DMS79 (cell line): ENCODE measurements at places on chromosomes 3 and 15.

DNA sequence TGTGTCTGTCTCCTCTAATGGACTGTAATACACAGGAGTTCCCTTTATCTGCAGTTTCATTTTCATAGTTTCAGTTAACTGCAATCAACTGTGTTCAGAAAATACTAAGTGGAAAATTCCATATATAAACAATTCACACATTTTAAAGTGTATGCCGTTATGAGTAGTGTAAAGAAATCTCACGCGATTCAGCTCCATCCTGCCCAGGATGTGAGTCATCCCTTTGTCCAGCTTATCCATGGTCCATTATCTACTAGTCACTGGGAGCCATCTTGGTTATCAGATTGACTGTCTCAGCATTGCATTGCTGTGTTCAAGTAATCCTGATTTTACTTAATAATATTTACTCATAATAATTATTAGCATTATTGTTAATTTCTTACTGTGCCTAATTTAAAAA lies 14.5 kb downstream of the ZPLD1 start:
- DNase-seq = no peak

DNA sequence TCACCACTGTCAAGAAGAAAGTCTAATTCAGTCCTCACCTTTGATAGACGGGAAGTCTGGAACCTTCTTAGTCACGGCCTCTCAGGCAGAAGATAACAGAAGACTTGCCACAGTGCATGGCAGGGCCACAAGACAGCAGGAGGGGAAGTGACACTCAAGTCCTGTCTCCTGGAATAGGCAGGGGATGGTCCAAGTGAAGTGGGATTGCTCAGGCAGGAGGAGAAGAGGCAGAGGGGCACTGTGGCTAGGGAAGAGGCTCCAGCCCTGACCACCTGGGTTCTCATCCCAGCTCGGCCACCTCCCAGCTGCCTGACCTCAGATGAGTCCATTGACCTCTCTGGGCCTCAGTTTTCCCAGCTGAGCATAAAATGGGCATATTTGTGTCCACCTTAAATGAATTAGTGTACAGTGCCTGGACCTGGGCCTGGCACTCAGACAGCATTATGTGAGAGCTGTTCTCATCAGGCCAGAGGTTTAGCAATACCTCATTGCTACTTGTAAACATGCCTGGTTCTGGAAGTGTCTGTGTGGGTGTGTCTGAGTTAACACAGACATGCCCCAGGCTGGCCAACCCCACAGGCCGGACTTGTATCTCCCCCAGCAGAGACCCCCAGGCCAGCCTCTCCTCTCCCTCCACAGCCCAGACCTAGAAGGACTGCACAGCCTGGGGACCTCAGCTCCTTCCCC lies 11.5 kb upstream of the PCSK6 start:
- no peak for DNase-seq

DNA sequence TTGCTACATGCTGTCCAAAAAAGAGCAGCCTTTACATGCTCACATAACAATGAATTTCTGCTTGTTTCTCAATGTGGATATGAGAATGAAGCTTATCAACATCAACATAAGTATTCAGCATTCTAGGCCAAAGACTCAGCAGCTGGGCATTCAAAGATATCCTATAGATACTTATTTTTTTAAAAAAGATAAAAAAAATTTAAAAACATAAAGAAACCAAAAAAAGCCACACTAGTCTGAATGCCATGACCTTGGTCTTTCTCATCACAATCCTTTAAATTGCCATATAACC lies 182.0 kb downstream of the TNIK start:
- DNase-seq = no peak

DNA sequence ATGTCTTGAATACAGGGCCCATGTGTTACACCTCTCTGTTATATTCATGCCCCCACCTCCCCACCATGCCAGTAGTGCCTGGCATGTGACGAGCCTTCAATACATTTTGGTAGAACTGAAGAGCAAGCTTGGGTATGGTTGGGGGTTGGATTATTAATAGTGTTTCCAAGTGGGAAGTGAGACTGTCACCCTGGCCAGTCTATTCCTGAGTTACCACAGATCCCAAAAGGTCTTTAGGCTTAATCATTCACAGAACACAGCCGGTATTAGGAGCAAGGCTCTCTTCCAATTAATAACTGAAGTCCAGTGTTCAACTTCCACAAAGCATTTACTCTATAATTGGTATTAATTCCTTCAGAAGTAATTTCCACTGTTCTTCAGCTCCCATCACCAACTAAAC lies 231.9 kb upstream of the LRTM1 start:
- no peak for DNase-seq

DNA sequence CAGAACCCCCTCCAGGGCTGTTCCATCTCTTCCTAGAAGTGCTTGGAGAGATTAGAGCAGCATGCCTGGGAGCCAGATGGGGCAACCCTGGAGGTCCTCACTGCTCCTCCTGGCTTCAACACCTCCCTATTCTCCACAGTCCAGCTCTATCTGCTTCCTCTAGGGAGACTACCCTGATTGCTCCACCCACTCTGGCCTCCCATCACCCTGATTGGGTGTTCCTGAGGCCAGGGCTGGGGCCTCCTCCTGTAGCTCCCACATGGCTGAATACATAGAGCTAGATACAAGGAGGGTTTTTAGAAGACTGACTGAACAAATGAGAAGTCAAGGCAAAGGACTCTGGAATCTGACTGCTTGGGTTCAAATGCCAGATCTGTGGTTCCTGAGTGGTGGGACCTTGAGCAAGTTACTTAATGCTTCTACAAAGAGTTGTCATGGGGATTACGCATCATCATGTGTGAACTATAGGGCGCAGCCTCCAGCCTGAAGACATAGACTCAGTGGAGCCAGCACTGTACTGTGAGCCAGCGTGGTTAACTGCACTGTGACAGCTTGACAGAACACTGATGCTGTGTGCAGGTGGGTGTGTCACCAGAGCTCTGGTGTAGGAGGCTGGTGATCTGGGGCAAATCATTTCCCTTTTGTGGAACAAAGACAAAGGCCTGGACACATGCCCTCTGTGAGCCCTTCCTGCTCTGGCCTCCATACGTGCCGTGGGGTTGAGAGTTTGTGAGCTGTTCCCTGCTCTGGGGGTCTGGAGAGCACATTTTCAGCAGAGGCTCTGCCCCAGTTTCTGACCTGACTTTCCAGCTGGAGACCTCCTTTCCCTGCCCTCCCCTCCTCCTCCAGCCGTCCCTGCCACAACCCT lies 74.8 kb downstream of the SCN5A start:
- no peak for DNase-seq

DNA sequence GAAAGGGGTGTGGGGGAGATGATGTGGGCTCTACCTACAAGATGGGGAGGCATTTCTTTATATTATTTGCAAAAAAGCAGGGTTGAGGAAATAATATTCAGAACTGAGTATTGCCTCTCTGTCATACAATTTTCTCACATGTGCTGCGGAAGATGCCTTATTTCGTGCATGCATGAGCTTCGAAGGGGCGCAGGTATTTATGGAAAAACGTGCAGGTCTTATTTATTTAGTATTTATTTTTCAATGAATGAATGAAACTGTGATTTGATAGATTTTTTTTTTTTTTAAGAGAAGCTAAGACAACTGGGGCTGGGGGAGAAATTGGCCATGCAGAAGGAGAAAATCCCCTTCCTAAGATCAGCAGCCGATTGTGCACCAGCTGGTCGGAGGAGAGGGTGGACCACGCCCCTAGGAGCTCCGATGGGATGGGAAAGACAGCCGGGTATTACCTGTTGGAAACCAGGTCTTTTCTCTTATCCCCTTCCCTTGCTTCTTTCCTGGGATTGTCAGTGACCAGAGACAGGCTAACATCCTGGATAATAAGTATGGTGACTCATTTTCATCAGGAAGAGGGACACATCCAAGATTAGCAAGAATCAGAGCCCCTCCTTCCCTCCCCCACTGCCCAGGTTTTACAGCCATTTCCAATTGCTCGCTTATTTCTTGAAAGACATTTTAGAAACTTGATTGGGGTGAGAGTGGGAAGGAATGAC lies 875 bp downstream of the GAP43 start:
- DNase-seq = no peak

DNA sequence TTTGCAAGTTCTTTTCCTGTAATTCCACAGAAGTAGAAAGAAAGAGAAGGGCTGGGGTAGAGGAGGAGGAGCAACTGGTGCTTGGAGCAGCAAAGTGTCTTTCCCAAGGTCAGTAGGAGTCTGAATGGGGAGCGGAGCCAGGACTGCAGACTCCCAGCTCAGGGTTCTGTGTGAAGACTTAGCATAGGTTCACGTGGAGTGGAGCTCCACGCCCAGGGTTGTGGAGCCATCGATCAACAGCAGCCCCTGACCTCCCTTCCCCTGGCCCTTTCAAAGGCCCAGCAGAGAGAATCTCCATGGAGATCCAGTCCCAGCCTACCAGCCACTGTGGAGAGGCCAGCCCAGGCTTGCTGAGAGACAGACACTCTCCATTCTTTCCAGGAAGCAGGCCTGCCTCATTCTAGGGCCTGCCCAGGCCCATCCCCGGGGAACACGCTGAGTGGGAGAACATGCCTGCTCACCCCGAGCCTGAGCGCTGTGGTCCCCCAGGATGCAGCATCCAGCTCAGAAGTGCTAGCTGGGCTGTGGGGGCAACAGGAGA lies 62.1 kb downstream of the CORO2B start:
- DNase-seq = peak; percentile 18

GRCh38 chr15:63663906-63664305 lies 66.7 kb downstream of the FBXL22 start:
- DNase-seq = no peak

DNA sequence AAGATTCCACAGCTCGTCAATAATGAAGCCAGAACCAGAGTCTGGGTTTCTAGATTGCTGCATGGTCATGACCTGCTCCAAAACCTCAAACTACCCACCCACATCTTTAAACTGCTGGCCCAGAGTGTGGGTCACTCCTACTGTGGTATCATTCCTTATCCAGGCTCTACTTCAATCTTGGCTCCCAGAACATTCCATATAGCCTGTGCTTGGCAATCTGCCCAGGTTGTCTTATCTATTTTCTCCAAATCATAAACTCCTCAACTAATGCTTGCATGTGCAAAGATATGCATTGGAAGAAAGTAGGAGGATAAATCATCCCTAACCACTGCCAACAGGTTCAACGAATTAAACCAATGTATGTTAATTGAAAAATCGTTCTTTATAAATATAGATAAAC lies 169.7 kb downstream of the ANXA2 start:
- no peak for DNase-seq

DNA sequence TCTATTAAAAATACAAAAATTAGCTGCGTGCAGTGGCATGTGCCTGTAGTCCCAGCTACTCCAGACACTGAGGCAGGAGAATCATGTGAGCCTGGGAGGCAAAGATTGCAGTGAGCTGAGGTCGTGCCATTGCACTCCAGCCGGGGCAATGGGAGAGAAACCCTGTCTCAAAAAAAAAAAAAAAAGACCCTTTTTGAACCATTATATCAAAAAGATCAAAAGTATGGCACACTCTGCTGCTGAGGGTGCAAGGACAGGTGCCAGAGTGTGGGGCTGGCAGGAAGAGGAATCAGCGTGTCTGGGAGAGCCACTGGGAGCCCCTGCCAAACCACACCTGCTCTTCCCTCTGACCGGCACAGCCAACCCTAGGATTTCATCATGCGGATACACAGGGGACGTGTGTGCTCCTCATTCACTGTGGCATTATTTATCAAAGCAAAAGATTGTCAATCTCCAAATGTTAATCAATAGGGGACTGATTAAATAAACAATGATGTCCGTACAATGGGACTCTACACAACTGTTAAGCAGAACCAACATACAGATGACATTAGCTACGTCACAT lies 147.3 kb upstream of the TLE3 start:
- no peak for DNase-seq

DNA sequence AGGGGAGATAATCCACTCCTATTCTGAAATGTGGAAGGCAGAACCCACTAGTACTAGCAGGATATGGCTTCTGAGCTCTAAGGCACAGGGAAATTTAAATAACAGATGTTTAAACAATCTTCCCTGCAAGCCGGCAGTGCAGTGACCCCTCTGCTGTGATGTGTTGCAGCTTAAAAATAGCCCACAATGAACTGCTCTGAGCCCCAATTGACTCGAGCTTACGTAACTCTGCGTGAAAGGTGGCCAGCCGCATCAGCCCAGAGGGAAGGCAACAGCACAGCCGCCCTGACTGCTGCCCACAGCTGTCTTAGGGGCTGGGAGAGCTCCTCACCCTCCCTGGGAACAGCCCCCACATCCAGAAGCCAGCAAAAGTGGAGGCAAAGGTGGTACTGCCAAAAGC lies 12.5 kb upstream of the CAMKV start:
- no peak for DNase-seq

DNA sequence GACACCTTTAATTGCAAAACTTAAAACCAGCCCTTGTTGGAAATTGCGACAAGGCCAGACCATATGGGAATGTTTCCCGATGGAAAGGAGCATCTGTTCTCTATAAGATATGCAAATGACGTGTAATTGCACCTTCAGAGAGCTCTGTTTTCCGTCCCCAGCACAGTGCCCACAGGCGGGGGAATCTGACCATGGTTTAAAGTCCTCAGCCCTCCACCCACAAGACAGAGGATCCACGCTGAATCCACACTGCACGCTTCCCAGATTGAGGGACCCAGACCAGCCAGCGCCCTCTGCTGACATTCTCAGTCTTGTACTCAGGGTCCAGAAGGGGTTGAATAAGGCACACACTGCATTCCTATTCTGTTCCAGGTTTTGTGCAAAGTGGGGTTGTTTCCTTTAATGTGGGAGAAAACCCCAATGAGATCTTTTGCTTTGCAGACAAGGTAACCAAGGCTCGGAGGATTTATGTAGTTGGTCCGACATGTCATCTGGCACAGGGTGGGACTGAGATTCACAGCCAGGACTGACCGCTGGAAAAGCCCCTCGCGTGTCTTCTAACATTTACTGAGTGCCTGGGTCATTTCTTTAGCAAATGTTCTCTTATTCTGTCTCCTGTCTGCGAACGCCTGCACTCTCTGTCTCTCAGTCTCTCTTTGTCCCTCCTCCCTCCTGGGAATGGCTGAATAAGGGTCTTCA lies 36.8 kb upstream of the KLHL25 start:
- no peak for DNase-seq

DNA sequence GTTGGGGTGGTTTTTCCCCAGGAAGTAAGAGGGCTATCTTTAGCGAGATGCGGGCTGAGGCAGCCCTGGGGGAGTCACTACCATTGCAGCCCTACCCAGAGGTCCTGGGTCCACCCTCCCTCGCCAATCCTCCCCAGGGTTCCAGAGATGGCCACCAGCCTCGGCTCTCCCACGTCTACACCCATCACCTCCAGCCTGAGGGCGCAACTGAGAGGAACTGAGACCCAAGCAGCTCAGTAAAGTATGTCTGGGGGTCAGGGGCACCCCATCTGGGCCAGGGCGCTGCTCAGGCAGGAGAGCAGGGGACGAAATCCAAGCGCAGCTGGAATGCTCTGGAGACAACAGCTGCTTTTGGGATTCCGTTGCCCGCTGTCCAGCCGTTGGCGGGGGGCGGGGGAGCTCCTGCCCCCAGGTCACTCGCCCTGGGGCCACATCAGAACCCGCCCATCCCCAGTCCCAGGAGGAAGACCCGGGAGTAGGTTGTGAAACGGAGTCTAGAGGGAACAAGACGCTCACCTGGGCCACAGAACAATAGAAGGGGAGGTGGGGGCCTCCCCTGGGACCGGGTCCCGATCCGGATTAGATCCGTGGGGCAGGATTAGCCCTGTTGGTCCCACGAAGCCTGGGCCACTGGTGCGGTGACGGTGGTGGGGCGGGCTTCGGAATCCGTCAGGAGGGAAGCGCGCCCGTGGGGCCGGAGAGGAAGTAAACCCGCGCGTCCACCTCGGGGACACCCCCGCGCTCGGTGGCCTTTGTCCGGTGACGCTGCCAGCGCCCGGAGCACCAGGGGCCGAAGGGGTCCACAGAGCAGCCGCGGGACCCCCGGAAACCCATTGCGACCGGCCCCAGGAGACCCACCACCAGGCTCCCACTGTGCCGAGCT lies 1.4 kb upstream of the NDUFAF3 start:
- no peak for DNase-seq
